ENCODE measurements at places on chromosomes 12 and 14.

DNA sequence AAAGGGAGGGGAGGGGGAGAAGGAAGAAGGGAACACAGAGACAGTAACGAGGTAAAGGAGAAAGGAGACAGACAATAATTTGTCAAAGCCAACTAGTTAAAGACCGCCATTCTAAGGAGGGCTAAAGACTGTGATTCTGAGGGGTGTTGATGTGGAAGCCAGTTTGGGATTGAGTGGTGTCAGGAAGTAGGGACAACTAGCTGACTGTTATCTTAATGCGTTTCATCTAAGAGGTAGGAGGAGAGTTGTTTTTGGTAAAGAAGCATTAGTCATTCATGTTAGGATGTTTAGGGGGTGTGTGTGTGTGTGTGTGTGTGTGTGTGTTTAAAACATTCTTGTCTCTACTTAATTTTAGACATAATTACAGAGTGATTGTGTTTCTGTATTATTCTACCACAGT, 95.0 kb downstream of the INSM2 start:
- DNase-seq: no peak

DNA sequence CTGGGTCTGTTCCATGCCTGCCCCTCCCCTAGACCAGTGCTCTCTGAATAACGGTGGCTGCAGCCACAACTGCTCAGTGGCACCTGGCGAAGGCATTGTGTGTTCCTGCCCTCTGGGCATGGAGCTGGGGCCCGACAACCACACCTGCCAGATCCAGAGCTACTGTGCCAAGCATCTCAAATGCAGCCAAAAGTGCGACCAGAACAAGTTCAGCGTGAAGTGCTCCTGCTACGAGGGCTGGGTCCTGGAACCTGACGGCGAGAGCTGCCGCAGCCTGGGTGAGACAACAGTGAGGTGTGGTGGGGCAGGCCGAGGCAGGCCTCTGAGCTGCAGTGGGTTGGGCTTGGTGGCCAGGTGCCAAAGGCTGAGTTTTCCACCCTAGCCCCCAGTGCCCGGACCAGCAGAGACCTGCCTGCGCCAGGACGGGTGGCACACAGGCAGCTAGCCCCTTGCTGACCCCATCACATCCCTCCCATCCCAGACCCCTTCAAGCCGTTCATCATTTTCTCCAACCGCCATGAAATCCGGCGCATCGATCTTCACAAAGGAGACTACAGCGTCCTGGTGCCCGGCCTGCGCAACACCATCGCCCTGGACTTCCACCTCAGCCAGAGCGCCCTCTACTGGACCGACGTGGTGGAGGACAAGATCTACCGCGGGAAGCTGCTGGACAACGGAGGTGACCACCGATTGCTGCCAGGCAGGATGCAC, 28.2 kb upstream of the LRP1-AS start:
- peak; percentile 35 for DNase-seq

DNA sequence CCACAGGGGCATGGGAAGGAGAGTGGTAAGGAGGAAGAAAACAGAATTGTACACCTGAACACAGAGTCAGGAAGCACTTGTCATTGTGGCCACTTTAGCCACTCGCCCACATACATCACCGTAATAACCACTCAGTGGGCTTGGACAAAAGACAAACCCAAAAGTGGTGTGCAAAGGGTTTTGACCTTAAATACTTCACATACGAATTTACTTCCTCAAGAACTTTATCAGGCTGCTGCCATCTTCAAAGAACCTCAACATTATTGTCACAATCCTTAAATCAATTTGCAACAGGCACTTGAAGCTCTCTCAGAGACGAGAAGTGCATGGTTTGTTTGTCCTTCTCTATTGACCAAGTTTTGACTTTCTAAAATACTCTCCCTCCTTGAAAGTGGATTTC, 187.3 kb upstream of the EGLN3 start:
- no peak for DNase-seq

GRCh38 chr12:128083132-128083729, 183.7 kb upstream of the TMEM132C start:
- no peak for DNase-seq

- no peak for DNase-seq
These were observed 24.7 kb upstream of the GLIPR1 start for GRCh38 chr12:75455839-75456238.

- DNase-seq: no peak
These were observed 2.3 kb downstream of the DLK1 start for GRCh38 chr14:100728962-100729361.

GRCh38 chr14:67167420-67168109, 21.7 kb upstream of the GARIN2 start:
- DNase-seq: no peak

DNA sequence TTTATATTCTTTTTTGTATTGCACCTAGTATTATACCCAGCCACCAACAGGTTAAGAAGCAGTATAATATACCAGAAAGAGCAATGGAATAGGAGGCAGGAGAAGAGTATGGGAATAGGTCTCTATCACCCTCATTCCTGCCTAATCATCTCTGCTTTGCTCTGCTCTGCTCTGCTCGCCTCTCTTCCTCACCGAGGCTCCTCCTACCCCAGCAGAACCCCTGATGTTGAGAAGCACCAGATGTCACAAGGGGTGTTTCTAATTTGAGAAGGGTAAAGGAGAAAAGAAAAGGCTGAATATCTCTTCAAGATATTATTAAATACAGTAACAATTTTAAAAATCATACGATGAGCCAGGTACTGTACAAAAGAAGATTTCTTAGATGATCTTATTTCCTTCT, 89.0 kb downstream of the STON2 start:
- no peak for DNase-seq

DNA sequence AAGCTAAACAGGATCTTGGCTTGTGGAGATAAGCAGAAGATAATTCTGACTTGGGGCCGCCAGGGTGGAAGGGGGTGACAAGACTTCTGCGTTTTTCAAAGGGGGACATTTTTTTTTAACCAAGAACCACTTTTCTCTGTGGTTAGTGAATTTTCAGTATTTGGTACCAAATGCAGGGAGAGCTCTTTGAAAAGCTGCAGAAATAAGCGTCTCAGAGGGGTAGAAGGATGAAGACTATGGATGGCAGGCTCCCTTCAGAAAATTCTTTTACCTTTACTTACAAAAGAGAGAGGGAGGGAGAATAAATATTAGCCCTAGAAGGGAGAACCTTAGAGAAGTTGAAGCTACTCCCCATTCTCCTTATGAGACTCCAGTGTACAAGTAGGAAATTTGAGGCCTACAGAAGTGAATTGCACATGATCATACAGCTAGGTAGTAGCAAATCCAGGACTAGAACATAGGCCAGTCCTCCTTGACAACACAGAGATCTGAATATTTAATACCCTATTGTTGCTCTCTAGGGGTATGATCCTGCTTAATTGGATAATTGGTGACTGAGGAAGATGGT, 840 bp downstream of the MRPL52 start:
- no peak for DNase-seq

- DNase-seq: no peak
These were observed 63.5 kb upstream of the C14orf180 start for GRCh38 chr14:104515811-104516780.

DNA sequence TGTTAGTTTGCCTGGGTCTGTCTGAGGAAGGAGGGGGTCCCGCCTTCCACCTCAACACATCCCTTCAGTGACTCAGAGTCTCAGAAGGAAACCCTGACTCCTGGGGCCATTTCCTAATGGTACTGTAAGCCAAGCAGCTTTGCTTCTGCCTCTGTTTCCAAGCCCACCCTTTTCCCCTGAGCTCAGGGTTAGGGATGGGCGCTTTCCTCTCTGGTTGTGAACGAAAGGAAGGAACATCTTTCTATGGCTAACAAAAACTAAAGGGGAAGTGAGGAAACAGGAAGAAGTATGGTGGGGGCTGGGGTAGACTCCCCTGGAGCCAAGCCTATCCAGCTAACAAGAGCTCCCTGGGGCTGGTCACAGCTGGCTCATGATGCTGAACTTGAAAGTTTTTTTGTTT, 11.6 kb upstream of the UNC119B start:
- DNase-seq: no peak

GRCh38 chr14:64767215-64767964, 63.2 kb downstream of the PLEKHG3 start:
- DNase-seq: no peak

GRCh38 chr14:46940611-46941010, 289.0 kb upstream of the RPL10L start:
- DNase-seq: no peak

DNA sequence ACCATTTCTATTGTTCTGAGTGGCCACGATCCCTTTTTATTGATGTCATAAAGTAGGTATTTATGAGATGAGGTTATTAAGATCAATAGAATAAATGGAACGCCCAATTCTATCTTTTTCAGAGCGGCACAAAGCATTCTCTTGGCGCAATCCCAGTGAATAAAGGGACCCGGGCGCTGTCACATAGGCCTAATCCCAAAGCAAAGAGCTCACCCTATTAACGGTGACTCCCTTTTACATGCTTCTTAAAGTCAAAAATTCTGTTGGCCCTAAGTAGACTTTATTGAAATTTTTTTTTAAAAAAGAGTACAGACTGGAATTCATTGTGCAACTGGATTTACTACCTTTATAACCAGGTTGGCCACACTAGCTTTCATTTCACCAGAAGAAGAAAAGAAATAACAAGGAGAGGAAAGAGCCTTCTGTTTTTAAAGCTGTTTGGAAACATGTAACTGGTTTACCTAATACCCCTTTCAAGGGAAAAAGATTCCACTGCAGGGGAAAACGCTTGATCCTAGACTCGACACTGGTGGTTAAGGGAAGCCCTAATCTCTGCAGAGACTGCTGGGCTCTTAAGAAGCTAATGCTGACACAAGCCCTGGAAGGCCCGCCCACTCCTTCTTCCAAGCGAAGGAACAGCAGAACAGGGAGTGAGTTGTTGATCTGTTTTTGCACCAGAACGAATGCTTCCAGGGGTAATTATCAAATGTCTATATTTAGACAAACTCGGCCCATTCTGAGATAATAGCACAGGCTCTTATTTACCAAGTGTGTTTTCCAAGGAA, 381.2 kb downstream of the BCL11B start:
- no peak for DNase-seq

- DNase-seq: no peak
These were observed 75.9 kb upstream of the C14orf180 start for GRCh38 chr14:104503691-104504090.

DNA sequence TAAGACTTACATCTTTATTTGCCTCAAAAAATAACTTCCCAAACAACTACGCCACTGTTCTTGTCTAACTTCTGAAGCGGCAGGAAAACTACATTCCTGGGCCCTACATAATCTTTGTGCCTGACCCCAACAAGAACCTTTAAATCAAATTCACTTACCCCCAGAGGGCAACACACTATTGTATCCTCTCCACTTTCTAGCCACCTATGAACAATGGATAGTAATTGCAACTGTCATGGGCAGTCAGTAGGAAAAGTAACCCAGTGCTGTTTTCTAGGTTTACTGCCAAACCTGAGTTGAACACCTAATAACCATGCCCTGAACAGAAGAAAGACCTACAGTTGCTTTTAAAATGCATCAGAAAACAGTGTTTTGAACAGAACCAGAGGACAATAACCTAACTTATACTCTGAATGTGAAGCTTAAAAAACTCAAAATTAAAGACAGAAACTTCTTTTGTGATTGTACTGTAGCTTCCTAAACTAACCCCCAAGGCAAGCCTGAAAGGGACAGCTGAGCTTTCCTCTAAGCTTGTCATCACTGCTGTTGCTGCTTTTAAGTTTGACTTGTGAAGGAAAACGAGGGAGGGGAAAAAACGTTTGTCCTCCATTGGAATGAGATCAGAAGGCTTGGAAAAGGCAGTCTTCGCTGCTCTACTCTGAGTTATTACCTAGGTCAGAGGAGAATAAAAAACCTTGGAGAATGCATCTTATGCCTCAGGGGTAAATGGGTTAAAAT, 195.7 kb downstream of the SOX5 start:
- no peak for DNase-seq

All from amniotic stem cell (primary cell).